ENCODE measurements at places on chromosomes 4 and X.

DNA sequence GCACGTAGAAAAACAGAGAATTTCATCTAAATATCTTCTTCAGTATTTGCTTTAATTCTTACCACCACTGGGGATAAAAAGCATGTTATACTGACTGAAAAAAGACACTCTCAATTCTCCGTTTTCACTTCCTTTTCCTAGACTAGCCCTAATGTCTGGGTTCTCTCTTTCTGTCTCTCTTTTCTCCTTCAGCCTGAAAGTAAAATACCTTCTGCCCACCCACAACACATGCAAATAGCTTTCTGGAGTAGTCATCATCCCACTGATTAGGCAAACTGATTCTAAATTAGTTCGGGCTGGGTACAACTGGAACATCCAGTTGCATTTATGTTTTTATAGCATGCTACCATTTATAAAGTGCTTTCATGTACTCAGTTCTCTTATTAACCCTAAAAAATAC lies 142.4 kb upstream of the ANKRD50 start:
- no peak for DNase-seq

GRCh38 chr4:59904331-59904730 lies 1295.8 kb upstream of the ADGRL3 start:
- no peak for DNase-seq

DNA sequence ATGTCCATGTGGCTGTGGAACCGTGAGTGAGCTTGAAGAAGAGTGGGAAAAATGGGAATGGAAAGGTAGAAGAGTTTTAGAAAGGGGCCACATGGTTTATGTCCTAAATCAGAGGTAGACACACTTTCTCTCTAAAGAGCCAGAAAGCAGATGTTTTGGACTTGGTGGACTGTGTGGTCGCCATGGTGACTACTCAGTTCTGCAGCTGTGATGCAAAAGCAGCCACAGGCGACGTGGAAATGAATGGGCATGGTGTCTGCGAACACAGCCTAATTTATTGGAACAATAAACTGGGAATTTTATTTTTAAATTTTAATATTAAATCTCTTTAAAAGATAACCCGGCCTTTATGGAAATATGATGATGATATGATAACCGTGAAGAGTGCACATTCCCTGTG lies 386.0 kb upstream of the FAT1 start:
- DNase-seq = no peak

- no peak for DNase-seq
Measured at GRCh38 chrX:24285082-24285481, 28.8 kb downstream of the SUPT20HL2 start.

DNA sequence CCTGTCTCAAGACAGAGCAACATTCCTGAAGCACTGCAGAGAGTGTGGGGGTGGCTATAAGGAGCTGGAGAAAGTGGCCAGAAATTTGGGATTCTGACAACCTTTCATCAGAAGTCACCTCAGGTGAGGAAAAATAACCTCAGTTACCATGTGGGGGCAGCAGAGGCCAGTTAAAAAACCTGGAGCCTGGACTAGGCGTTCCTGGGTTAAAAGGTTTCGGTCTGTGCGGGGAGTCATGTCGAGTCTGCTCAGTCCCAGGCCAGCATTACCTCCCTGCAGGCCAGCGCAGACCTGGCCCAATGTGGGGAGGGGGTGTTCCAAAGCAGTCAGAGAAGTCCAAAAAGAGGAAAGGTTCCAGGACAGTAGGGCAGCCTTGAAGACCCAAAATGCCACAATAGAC lies 10.9 kb upstream of the NALF2 start:
- no peak for DNase-seq

- no peak for DNase-seq
Measured at GRCh38 chr4:69489856-69490255, 5.8 kb downstream of the UGT2B4 start.

DNA sequence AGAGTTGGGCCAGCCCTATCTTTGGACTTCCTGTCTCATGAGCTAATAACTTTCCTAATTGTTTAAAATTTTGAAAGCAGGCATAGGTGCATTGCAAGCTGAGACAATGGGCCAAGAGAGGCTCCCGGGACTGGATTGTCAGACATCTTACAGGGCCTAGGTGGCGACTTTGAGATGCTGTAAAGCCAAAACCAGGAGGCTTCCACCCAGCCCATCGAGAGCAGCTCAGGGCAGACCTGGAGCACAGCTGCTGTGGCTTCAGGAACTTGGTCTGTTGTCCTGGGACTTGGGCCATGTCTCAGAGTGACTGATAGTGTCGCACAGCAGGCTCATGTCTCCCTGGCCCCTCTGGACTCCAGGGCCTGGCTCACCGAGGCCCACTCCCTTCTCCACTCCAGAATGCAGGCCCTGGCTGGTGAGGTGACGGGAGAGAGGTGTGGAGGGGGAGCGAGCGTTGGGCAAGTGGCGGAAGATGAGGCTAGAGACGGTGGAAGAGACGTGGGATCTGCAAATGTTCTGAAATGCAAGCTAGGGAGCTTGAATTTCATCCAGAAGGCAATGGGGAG lies 24.1 kb upstream of the MTM1 start:
- no peak for DNase-seq

DNA sequence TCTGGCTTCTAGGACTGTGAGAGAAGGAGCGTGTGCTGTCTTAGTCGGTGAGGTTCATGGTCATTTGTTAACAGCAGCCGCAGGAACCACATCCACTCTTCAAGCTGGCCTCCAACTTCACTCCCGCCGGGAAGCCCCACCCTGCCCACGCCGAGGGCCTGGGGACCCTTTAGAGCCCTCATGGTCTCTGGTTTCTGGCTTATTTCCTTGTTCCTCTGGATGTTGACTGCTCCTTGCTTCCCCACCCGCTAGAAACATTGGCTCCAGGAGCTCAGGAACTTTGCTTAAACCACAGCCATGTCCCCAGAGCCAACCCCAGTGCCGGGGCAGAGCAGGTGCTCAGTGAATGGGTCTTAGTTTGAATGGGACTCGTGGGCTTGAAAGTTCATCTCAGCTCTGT lies 40.8 kb downstream of the HTRA3 start:
- DNase-seq = no peak

DNA sequence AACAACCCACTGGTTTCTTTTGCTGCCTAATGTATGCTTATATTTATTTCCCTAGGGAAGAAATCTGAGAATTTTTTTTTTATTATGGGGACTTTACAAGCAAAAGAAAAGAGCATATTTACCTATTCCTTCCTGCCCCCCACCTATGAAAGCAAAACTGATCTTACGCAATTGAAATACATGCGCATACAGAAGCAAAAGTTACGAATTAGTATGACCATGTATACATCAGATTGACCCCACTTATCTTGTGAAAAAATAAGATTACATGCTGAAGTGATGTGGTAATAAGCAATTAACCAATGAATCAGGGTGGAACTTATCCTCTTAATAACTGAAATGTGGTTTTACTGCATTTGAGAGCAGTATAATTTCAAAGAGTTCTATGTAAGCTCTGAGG lies 151.0 kb downstream of the TENM3 start:
- DNase-seq = no peak

- DNase-seq = no peak
Measured at GRCh38 chr4:7043284-7044136, at the start of gene TADA2B. Gene TADA2B, plus strand, starts transcription at chr4:7043372. Its CDS starts 208 bp downstream, at chr4:7043580.

GRCh38 chrX:63275127-63275526 lies 76.0 kb downstream of the SPIN4 start:
- no peak for DNase-seq

DNA sequence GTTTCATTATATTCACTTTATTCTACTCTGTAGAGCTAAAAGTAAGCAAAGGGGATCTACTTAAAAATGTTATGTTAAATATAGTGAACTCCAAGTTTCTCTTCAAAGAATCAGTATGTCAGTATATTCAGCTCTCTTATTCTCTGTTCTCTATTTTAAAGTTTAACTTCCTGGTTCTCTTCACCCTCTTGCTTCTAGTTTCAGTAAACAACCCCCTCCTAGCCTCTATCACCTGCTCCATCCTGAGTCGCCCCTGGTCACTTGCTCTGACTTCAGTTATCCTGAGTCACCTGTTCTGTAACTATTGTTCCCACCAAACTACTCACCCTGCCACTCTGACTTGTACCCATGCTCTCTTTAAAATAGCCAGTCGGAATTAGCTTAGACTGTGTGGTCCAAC lies 180.9 kb upstream of the AADAT start:
- DNase-seq = no peak

- no peak for DNase-seq
Measured at GRCh38 chr4:142960867-142961644, 115.0 kb upstream of the INPP4B start.

DNA sequence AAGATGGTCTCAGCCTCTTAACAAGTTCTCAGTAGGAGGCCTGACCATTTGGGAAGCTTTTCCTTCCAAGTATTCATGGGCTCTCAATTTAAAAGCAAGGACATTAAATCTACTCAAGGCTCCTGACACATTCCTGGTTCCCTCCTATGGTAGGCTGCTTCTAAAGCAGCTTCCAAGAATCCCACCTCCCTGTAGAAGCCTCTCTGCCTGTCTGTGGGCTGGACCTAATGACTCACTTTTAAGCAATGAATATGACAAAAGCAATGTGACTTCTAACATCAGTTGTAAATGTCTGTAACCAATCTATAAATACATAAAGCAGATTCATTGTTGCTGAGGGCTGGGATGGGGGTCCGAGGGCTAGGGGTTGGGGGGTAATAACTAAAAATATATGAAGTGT lies 99.5 kb upstream of the FAM9B start:
- DNase-seq = no peak

- DNase-seq = no peak
Measured at GRCh38 chrX:8981723-8982122, 52.2 kb downstream of the FAM9B start.

DNA sequence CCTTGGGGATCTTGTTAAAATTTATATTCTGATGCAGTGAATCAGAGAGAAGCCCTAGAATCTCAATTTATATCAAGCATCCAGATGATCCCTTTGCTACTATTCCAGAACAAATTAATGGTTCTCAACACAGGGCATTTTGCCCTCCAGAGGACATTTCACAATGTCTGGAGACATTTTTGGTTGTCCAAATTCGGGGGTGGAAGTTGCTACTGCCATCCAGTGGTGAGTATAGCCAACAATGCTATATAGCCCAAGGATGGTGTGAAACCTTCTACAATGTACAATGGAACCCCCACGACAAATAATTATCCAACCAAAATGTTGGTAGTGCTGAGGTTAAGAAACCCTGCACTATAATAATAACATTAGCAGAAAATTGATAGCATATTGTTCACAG lies 2440.0 kb downstream of the PCDH7 start:
- no peak for DNase-seq

- no peak for DNase-seq
Measured at GRCh38 chr4:39658756-39659155, 20.1 kb upstream of the SMIM14 start.

- DNase-seq = no peak
Measured at GRCh38 chrX:134990801-134991481, at the start of gene SMIM10. Gene SMIM10, plus strand, starts transcription at chrX:134990991. Its CDS starts 105 bp downstream, at chrX:134991096.

GRCh38 chr4:9921326-9921725 lies 100.0 kb downstream of the SLC2A9 start:
- no peak for DNase-seq

GRCh38 chrX:134807039-134807729 lies 148.9 kb upstream of the PLAC1 start:
- DNase-seq = peak; percentile 75

DNA sequence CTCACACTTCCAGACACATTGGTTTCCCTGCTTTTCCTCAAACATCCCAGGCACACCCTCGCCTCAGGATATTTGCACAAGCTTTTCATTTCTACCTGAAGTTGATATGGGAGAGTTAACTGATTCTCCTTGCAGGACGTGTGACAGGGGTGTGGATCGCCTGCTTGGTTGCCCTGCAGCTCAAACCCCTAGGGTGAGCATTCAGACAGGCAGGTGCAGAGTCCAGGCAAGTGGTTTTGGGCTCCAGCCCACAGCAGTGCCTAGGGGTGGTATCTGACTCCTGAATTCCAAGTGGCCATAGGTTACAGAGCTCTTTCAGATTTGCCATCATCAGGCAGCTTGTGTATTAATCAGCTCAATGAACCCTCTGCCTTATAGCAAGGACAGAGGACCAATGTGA lies 1104.2 kb upstream of the IGFBP7 start:
- DNase-seq = no peak

- no peak for DNase-seq
Measured at GRCh38 chr4:114691865-114692264, 93.3 kb downstream of the UGT8 start.

GRCh38 chrX:70013466-70014381 lies 36.0 kb downstream of the AWAT2 start:
- DNase-seq = no peak

GRCh38 chr4:181611033-181611711 lies 632.0 kb upstream of the TENM3 start:
- no peak for DNase-seq

Measured in activated CD8-positive, alpha-beta memory T cell treated with anti-CD3 and anti-CD28 coated beads for 1 hour (primary cell).